ENCODE measurements at places on chromosomes 5 and 9.

GRCh38 chr9:3968891-3969290 is 331.0 kb downstream of the GLIS3 start:
- no peak for DNase-seq

DNA sequence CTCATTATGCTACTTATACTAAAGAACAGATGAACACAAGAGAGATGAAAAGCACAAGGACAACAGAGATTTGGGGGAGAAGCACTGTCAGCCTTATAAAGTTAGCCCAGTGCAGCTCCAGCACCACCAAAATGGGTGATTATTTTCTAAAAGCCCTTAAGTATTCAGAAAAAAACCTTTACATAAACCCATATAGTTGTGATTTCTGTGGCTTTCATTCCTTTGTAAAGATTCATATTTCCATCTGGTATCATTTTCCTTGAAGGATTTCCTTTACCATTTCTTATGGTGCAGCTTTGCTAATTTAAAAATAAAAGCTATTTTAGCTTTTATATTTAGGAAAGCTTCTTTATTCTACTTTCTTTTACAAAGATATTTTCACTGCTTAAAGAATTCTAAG is 311.0 kb downstream of the TMEM167A start:
- DNase-seq, result no peak

- DNase-seq, result no peak
Observed at GRCh38 chr9:126386088-126386487, 59.5 kb downstream of the MVB12B start.

GRCh38 chr5:99068944-99069650 is 140.3 kb upstream of the CHD1 start:
- no peak for DNase-seq

- DNase-seq, result peak; percentile 65
Observed at GRCh38 chr5:181188700-181189362, 16.2 kb downstream of the TRIM7 start.

- no peak for DNase-seq
Observed at GRCh38 chr5:15366676-15367391, 133.1 kb upstream of the FBXL7 start.

- no peak for DNase-seq
Observed at GRCh38 chr5:180790020-180790419, 12.6 kb downstream of the MGAT1 start.

GRCh38 chr5:96595300-96596090 is 66.7 kb upstream of the CAST start:
- no peak for DNase-seq

DNA sequence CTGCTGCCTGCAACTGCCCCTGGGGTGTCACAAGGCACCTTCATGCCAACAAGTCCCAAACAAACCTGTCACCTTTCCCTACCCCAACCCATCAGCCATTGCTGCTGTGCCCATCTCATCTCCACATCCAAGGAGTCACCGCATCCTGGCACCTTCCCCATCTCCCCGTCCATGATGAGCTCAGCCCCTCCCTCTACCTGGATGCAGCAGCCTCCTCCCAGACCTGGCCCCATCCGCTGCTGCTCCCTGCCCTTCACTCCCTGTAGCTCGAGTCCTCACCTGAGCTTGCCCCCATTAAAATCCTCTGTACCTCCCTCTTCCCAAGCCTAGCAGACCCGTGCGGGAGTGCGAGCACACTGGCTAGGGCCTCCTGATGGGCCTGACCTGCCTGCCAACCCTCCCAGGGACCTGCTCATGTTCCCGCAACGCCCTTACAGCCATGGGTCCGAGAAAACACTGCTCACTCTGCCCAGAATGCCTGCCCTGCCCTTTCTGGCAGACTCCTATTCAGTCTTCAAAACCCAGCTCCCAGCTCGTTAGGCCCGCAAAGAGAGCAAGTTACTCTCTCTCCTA is 110.6 kb downstream of the ADAMTS2 start:
- no peak for DNase-seq

- DNase-seq, result no peak
Observed at GRCh38 chr9:112495614-112496013, 9.0 kb downstream of the KIAA1958 start.

DNA sequence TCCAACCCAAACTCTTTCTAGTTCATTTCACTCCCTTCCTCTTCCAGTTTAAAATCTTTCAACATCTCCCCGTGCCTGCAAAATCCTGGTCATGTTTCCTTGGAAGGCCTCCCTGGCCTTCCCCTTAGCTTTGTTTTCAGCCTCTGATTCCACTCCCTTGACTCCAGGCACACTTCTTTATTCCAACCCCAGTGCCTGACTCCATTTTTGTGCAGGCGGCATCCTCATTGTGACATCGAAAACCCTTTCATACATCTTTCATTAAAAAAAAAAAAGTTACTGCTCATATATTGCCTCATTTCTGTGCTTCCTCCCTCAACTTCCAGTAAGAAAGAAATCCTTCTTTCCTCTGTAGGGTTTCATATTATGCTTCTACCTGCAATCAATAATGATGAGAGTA is 7.1 kb upstream of the TNFSF8 start:
- no peak for DNase-seq

DNA sequence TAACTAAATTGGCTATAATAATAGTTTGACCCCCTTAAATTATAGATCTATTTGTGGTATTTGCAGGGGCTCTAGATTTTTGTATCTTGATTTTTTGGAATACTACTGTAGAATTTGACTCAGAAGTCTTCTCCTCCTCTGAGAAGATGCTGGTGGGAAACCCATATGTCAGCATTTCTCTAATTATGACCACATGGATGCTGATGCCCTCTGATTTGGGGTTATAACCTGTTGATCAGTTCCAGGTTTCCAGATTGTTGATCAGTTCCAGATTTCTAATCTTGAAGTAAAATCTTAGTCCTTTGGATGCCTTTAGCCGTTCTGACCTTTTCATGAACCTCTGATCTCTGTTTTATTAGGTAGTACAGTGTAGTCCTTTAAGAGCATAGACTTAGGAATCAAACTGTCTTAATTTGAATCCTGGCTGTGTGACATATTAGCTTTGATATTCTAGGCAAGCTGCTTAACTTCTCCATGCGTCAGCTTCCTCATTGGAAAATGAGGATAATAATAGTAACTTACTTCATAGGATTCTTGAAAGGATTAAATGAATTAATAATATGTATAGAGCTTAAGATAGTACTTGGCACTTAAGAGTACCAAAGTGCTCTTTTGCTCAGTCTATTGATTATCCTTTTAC is 8.1 kb downstream of the FSD1L start:
- DNase-seq, result no peak

- DNase-seq, result no peak
Observed at GRCh38 chr9:129416821-129417539, 203.9 kb downstream of the C9orf50 start.

DNA sequence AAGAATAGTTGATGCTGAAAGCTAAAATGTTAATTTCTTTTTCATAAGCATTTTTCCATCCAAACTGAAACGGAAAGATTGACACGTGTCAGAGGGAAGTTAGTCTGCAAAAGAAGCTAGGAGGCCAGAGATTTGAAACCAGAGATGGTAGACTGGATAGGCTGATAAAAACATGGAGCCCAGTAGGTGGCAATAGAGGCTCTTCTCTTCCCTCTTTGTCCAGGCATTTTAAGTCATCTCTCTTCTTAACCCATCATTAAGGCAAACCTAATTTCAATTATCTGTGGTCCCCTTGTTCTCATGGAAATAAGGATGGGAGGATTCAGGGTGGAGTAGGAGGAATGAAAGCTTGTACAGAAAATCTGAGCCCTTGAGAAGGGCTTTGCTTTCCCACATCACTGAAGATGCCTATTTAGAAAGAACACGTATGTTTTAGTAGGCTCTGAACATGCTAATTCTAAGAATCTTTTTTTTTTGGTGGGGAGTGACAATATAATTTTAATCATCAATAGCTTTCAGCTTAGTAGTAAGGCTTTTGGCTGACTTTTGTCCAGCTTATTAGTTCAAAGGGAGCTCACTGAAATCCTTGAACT is 66.6 kb downstream of the ZNF474 start:
- DNase-seq, result no peak

- DNase-seq, result no peak
Observed at GRCh38 chr5:31806561-31806960, 167.6 kb downstream of the PDZD2 start.

- no peak for DNase-seq
Observed at GRCh38 chr5:110354915-110355644, 371.4 kb downstream of the TMEM232 start.

DNA sequence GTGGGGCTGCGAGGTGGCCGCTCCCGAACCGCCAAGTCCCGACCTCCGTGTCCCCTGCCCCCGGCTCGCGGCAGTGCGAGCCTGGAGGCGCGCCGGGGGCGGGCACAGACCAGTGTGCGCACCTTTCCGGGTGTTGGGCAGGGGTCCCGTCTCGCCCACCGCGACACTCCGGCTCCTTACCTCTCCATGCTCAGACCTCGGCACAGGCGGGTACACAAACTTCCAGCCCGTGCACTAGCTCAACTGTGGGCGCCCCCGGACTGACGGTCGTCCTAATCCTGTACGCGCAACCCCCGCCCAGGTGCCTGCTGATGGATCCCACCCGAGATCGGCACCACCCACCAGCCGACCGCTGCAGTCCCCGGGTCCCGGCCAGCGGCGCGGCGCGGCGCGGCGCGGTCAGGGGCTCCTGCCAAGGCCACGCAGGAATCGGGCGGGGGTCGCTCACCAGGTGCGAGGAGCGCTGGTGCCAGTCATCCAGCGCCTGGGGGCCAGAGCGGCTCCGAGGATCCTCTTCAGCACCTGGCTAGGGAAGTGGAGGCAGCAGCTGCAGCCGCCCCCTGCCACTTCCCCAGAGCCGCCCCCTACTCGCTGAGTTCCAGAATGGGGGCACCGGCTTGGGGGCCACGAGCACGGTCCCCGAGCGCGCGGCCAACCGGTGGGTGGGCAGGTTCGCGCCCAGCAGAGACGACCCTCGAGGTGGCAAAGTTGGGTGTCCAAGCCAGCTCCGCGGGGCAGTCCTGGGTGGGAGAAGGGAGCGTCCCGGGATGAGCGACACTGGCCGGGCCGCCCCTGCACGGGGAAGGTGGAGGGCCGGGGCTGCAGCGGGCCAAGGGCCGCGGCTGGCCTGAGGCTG is 511 bp downstream of the SEMA5A start:
- no peak for DNase-seq

GRCh38 chr5:95723632-95724369 is 7.3 kb upstream of the RHOBTB3 start:
- no peak for DNase-seq

DNA sequence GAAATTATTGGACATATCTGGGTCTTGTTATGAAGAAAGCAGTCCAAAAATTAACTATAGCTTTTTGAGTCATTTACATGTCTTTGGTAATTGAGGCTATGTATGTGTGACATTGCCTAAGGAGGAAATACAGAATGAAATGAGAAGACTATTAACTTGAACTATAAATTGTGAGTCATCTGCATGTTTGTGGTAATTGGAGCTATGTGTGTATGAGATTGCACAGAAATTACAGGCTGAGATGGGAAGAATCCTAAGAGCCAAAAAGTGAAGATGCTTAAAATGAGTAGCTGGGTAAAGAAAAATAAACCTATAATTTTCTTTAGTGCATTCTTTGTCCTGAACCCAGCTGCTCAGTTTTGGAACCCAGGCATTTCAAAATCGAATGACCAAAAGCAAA is 747.6 kb upstream of the EDIL3 start:
- no peak for DNase-seq
